WTC11 (cell line): ENCODE measurements at places on chromosomes 6 and 20. TPM values are rescaled to one million over a fixed set of nuclear protein-coding genes. Genes with fewer than 3 reads are reported as not detected.
A peak's percentile ranks its signal among the peaks of the same experiment; 100 is the strongest.

Gene SGK2
- total RNA-seq, result 0.74 to 1.2 TPM (median 0.99 TPM) in 3 replicates

Gene KCNQ2
- 99.8 to 112 TPM (median 108 TPM) in 3 replicates for total RNA-seq

Gene MEP1A
- total RNA-seq, result 0.09 TPM in 1 of 3 replicates, not detected in the others

Gene BLOC1S5
- 15.6 to 18.9 TPM (median 17.9 TPM) in 3 replicates for total RNA-seq

- no peak for DNase-seq
- H3K36me3 ChIP-seq, result no peaks in the 10 kb centered on the region
- no peaks in the 10 kb centered on the region for H3K27me3 ChIP-seq
- H3K27ac ChIP-seq, result no peak overlapping the region
Measured at GRCh38 chr20:53826597-53827291, 233.1 kb upstream of the ZNF217 start.

GRCh38 chr20:9928281-9928737 is 89.4 kb upstream of the PAK5 start:
- no peaks in the 10 kb centered on the region; the same call in 1 of the 2 replicates for H3K27me3 ChIP-seq
- no peak for DNase-seq
- H3K36me3 ChIP-seq, result no peaks in the 10 kb centered on the region
- H3K4me3 ChIP-seq, result no peak overlapping the region

GRCh38 chr20:19589787-19590362 is 168.2 kb upstream of the RIN2 start:
- no peaks in the 10 kb centered on the region for H3K27me3 ChIP-seq
- no peak overlapping the region for H3K4me3 ChIP-seq
- H3K36me3 ChIP-seq, result 0 out of 2 replicates have a peak, but pooled peaks cover 4% of the 10 kb centered on the region

DNA sequence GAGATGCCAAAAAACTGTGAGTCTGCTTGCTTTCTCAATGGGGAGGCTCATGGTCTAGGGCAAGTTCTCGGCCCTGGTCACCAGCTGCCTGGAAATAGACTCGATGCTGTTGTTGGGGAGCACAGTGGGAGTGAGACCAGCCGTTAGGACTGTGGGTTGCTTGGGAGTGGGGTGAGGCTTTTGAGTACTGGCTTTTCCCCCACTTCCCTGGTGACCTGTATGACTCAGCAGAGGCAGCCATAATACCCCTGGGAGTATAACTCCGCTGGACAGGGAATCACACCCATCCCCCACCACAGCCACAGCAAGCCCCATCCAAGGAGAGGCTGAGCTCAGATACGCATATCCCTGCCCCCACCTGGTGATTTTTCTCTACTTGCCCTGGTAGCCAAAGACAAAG is 48.9 kb upstream of the OGFRL1 start:
- no peak overlapping the region for H3K27ac ChIP-seq
- H3K36me3 ChIP-seq, result peaks cover 20% of the 10 kb centered on the region
- peaks cover 29% of the 10 kb centered on the region for H3K4me1 ChIP-seq
- no peaks in the 10 kb centered on the region for H3K27me3 ChIP-seq
- H3K4me3 ChIP-seq, result no peak overlapping the region

GRCh38 chr20:63129991-63130657 is 85.8 kb downstream of the YTHDF1 start:
- DNase-seq, result peak; percentile 20
- no peaks in the 10 kb centered on the region for H3K36me3 ChIP-seq
- H3K27me3 ChIP-seq, result no peaks in the 10 kb centered on the region; the same call in 1 of the 2 replicates
- no peak overlapping the region; the same call in 1 of the 2 replicates for H3K27ac ChIP-seq

- H3K4me1 ChIP-seq, result peaks cover 6% of the 10 kb centered on the region
- DNase-seq, result no peak
- H3K36me3 ChIP-seq, result no peaks in the 10 kb centered on the region
- H3K27me3 ChIP-seq, result no peaks in the 10 kb centered on the region; the same call in 1 of the 2 replicates
- H3K27ac ChIP-seq, result no peak overlapping the region
Measured at GRCh38 chr6:145241721-145242120, 493.6 kb downstream of the EPM2A start.

- no peaks in the 10 kb centered on the region for H3K36me3 ChIP-seq
- DNase-seq, result peak; percentile 63
- no peaks in the 10 kb centered on the region for H3K27me3 ChIP-seq
- peak overlapping the region; percentile 32; the same call in 1 of the 2 replicates for H3K27ac ChIP-seq
- peaks cover 13% of the 10 kb centered on the region; the same call in 1 of the 2 replicates for H3K4me1 ChIP-seq
Measured at GRCh38 chr6:32947552-32948465, 5.1 kb downstream of the HLA-DMA start.

- DNase-seq, result no peak
- peaks cover 11% of the 10 kb centered on the region for H3K4me1 ChIP-seq
- no peaks in the 10 kb centered on the region; the same call in 1 of the 2 replicates for H3K27me3 ChIP-seq
- H3K36me3 ChIP-seq, result no peaks in the 10 kb centered on the region
- H3K27ac ChIP-seq, result no peak overlapping the region
Measured at GRCh38 chr20:20731945-20732296, 19.5 kb upstream of the RALGAPA2 start.

DNA sequence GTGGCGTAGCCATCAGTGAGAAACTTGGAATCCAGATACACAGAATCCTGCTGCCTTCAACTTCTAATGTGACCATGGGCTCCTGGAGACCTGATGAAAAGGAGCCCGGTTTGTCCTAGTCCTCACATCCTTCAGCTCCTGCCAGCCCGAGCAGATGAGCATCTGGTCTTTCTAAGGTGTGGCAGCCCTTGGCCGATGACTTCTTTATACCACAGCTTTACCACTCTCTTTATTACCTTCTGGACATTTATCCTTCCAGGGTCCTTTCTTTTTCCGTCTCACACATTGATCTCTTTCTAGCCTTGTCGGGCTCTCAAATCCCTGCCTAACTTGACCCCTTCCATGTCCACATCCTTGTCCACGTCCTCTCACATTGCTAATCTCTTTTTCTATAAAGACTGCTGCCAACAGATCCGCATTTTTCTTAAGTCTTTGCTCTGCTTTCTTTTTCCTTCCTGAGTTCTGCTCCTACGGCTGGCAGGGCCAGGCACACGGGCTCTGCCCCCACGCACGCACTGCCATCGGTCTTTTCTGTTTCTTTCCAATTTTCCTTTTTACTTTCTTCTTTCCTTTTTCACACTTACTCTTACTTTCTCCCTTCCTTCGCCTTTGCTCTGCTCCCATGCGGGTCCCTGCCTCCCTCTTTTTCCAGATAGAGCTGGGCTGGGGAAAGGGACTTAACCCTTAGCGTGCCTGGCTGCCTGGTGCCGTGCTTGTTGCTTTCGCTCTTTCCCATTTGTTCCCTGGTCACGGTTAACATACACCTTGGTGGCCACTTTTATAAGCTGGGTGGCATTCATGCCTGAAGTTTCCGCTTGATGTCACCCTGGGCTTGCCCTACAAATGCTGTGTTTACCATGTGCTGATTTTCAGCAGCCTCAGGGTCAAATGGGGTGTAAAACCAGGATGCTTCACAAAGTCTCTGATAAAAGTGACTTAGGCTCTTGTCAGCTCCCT is 9.4 kb upstream of the GMPR start:
- no peak overlapping the region for H3K27ac ChIP-seq
- no peaks in the 10 kb centered on the region for H3K36me3 ChIP-seq
- H3K4me1 ChIP-seq, result peaks cover 2% of the 10 kb centered on the region; the same call in 1 of the 2 replicates
- no peaks in the 10 kb centered on the region for H3K27me3 ChIP-seq
- no peak overlapping the region for H3K4me3 ChIP-seq

DNA sequence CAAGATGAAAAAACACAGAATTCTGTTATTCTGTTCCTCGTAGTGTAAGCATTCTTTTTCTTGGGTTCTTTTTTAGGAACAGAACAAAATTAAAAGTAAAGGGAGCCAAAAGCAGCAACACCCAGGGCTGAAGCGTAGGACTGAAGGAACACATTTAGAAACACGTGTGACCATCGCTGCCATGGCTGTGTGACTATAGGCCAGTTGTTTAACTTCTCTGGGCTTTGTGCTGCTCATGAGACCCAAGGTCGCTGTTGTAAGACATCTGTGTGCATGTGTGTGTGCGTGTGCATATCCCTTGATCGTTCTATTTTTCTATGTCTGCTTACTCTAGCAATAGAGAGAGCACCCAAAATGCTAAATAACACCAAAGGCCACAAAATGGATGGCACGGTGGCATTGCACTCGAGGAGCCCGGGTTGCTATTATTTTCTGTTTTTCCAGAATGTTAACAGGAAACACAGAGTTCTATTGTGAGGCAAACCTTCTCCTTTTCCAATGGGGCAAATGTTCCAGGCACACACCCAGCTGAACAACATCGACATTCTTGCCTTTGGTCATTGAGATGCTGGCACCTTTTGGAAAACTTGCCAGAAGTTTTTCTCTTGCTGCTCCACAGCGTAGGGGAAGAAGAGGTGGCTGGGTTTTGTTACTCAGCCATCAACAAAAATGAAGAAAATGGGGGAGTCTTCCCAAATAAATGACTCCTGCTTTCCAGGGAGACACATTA is 267.8 kb upstream of the ECI2 start:
- H3K27me3 ChIP-seq, result peaks cover 17% of the 10 kb centered on the region
- no peak overlapping the region for H3K27ac ChIP-seq
- H3K4me3 ChIP-seq, result no peak overlapping the region
- DNase-seq, result no peak

- DNase-seq, result no peak
- H3K27ac ChIP-seq, result no peak overlapping the region
- peaks cover 2% of the 10 kb centered on the region for H3K4me1 ChIP-seq
- H3K27me3 ChIP-seq, result no peaks in the 10 kb centered on the region
- H3K36me3 ChIP-seq, result no peaks in the 10 kb centered on the region
Measured at GRCh38 chr20:39553120-39553519, 591.0 kb downstream of the DHX35 start.
